ENCODE measurements at places on chromosomes 16 and 17. TPM values are rescaled to one million over a fixed set of nuclear protein-coding genes. Genes with fewer than 3 reads are reported as not detected.
A peak's percentile ranks its signal among the peaks of the same experiment; 100 is the strongest.

DNA sequence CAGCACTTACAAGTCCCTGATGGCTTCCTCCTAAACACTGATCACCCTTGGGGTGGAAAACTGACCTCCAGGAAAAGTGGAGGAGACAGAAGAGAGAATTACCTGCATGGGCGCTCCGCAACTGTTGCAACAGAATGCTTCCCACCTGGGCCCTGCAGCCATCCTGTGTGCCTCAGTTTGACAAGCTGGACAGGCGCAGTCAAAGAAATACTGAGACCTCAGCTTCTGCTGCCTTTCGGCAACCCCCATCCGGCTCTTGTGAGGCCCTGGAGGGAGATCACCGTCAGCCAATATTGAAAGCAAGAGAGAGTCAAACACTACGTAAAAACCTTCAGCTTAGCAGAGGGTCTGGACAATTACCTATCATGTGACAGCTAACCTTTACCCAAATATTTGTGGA is 24.8 kb downstream of the SERPINF1 start:
- H3K4me1 ChIP-seq = peaks cover 3% of the 10 kb centered on the region
- no peaks in the 10 kb centered on the region for H3K27me3 ChIP-seq
- H3K4me3 ChIP-seq = no peak overlapping the region
- DNase-seq = no peak

DNA sequence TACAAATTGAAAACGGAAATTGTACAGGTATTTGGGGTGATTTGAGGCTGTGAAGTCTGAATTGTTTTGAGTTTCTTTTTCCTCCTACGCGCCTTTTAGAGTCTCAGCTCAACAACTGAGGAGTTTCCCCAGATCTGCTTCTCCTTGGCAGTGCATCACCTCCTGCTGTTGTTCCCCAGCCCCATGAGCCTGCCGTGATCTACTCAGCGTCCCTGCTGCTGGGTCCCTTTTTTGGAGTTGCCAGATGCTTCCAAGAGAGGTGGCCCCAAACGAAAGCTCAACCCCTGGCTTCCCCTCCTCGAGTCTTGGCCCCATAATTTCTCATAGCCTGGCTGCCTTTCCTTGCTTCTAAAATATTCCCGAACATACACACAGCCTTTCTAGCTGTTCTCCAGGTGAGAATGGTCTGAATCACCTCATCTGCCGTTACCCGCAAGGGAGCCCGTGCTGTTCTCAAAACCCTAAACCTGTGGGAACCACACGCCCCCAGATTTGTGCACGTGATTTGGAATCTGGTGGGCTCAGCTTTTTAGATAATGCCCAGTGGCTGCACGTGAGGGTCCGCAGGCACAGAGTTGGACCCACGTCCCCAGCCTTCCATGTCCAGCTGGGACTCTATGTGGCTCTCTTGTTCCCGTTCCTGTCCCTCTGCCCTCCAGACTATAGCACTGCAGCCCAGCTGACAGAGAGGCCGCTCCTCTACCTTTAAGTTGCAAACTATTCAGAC is 179.1 kb upstream of the CHMP6 start:
- no peak for DNase-seq
- no peaks in the 10 kb centered on the region for H3K4me1 ChIP-seq
- no peaks in the 10 kb centered on the region for H3K27me3 ChIP-seq

GRCh38 chr17:35089586-35090296 is 26.2 kb upstream of the RFFL start:
- peaks cover 3% of the 10 kb centered on the region for H3K27me3 ChIP-seq
- peak overlapping the region; percentile 74 for H3K27ac ChIP-seq
- no peak for DNase-seq

- peaks cover 2% of the 10 kb centered on the region for H3K27me3 ChIP-seq
- H3K4me3 ChIP-seq = peak overlapping the region; percentile 15
- no peak for DNase-seq
- no peaks in the 10 kb centered on the region for H3K36me3 ChIP-seq
Observed at GRCh38 chr17:10126616-10127501, 71.5 kb downstream of the GAS7 start.

GRCh38 chr16:3101841-3102470 is 2.9 kb upstream of the ZSCAN10 start:
- H3K4me1 ChIP-seq = peaks cover 55% of the 10 kb centered on the region
- no peak for DNase-seq
- H3K27ac ChIP-seq = peak overlapping the region; percentile 85
- H3K4me3 ChIP-seq = peak overlapping the region; percentile 70

DNA sequence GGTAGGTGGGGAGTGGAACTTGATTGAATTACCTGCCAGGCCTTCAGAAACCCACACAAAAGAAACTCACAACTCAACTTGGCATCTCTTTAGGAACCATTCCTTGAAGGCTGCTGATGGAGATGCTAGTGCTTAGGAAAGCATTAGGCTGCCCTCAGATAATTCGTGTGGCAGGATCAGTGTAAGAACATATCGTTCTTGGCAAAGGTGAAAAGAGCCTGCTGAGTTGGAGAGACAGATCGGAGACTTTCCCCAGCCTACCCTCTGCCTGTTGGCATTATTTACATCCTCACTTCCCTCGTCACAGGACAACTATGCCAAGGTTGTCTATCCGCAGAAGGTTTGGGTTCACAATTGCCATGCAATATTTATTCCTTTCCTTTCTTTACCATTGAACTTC is 120.0 kb upstream of the HS3ST3A1 start:
- H3K27ac ChIP-seq = no peak overlapping the region
- H3K4me3 ChIP-seq = no peak overlapping the region
- H3K36me3 ChIP-seq = no peaks in the 10 kb centered on the region

GRCh38 chr16:53433930-53434376 is 318 bp upstream of the RBL2 start:
- H3K4me3 ChIP-seq = peak overlapping the region; percentile 78
- peaks cover 21% of the 10 kb centered on the region for H3K4me1 ChIP-seq
- H3K27me3 ChIP-seq = peaks cover 2% of the 10 kb centered on the region
- DNase-seq = no peak
- peak overlapping the region; percentile 73 for H3K27ac ChIP-seq

GRCh38 chr16:51035711-51036110 is 115.4 kb downstream of the SALL1 start:
- H3K27me3 ChIP-seq = no peaks in the 10 kb centered on the region
- DNase-seq = no peak
- no peak overlapping the region for H3K27ac ChIP-seq
- peaks cover 9% of the 10 kb centered on the region for H3K4me1 ChIP-seq
- H3K4me3 ChIP-seq = no peak overlapping the region

DNA sequence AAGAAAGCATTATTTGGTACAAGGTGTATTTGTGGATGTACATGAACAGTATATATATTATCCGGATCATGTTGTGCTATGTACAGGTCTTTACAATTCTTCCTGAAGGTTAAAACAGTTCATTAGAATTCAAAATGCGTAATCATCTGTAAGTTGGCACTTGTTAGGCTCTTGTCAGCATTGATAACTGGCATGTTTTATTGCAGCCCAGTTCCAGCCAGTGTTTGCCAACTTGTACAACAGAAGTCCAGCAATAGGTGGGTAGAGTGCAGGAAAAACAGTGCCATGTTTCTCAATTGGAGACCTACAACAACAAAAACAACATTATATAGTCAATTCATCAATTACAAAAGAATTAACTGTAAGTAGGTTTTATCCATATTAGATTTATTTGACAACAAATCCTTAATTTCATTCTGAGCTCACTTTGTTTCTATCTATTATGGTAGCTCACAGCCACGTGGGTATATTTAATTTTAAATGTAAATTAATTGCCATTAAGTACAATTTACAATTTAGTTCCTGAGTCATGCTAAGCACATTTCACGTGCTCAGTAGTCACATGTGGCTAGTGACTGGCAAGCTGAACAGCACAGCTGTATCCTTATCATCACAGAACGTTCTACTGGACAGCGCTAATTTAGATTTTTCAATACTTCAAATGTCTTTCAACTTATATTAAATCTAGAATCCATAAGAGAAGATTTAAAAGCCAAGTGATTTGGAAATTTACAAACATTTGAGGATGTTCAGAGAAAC is 8.6 kb upstream of the ANKFY1 start:
- H3K27me3 ChIP-seq = no peaks in the 10 kb centered on the region
- no peak overlapping the region for H3K27ac ChIP-seq
- peaks cover 18% of the 10 kb centered on the region for H3K36me3 ChIP-seq
- no peak overlapping the region for H3K4me3 ChIP-seq
- no peaks in the 10 kb centered on the region for H3K4me1 ChIP-seq

The ITGAX gene
- total RNA-seq = not detected

- no peaks in the 10 kb centered on the region for H3K36me3 ChIP-seq
- DNase-seq = no peak
- no peaks in the 10 kb centered on the region for H3K27me3 ChIP-seq
- no peak overlapping the region for H3K4me3 ChIP-seq
- H3K27ac ChIP-seq = no peak overlapping the region
Observed at GRCh38 chr17:64455993-64456885, 7.3 kb downstream of the MILR1 start.

The SMIM22 gene
- not detected for total RNA-seq

- no peak overlapping the region for H3K4me3 ChIP-seq
- no peak for DNase-seq
- no peaks in the 10 kb centered on the region for H3K27me3 ChIP-seq
- H3K27ac ChIP-seq = peak overlapping the region; percentile 87
Observed at GRCh38 chr16:69830534-69831211, 68.5 kb downstream of the WWP2 start.

DNA sequence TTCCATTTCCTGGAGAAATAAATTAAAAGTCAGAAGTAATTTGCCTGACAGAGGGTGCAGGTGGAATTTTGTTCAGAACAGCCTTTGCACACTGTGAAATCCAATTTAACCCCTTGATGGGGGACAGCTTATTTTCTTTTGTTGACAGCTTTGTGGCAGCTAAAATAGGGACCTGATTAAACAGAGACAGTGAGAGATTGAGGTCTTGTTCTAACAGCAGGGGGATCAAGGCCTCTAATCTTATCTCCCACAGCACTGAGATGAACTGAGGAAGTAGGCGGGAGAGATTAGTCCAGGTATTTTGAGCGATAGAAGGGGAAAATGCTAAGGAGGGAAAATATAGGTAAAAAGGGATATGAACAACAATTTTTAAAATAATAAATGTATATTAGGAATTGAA is 1491.4 kb upstream of the GOT2 start:
- H3K36me3 ChIP-seq = no peaks in the 10 kb centered on the region
- H3K4me3 ChIP-seq = no peak overlapping the region
- H3K27me3 ChIP-seq = no peaks in the 10 kb centered on the region
- H3K4me1 ChIP-seq = no peaks in the 10 kb centered on the region
- DNase-seq = no peak
- peak overlapping the region; percentile 1 for H3K27ac ChIP-seq

DNA sequence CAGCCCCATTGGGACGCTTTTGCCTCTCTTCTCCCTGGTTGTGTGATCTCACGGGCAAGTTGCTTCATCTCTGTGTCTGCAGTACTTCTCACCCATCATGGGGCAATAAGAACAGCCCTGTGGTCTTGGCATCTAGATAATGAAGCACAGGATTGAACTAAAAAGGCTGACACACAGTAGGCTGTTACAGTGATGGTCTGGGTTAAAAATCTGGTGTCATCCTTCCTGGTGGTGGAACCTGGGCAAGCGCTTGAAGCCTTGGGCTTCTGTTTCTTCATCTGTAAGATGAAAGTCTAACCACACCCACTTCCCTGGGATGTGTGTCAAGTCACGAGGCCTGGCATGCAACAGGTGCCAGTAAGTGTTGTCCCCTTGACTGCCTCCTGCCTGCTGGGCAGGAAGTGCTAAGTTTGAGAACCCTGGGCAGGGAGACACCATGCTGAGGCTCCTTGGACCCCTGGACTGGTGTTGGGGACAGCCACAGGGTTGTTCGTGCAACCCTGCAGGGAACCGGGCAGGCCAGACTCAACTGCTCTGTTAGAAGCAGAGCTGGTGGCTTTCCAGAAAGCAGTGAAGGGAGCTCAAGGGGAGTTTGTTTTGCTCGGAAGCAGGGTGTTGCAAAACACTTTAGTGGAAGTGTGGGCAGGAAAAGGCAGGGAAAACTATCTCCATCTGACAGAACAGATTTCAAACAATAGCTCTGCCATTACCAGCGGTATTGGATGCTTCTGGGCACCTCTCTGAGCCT is 5.9 kb upstream of the MAP2K3 start:
- DNase-seq = no peak
- H3K36me3 ChIP-seq = no peaks in the 10 kb centered on the region
- peaks cover 48% of the 10 kb centered on the region for H3K27me3 ChIP-seq
- H3K4me3 ChIP-seq = peak overlapping the region; percentile 26
- H3K27ac ChIP-seq = no peak overlapping the region

The TMEM114 gene
- total RNA-seq = not detected

DNA sequence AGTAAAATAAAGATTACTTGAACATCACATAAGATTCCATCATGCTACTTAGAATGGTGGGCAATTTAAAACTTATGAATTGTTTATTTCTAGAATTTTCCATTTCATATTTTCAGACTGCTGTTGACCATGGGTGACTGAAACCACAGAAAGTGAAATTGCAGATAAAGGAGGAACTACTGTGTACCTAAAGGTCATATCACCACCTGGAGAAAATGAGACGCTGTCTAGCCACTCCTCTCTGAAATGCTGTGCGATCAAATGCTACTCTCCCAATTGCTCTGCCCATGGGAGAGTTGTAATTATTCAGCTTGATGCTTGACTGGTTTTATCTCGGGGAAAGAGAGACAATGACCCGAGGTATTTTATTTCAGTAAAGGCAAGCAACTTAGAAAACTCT is 128.9 kb upstream of the ERCC4 start:
- H3K27ac ChIP-seq = no peak overlapping the region
- no peaks in the 10 kb centered on the region for H3K36me3 ChIP-seq
- DNase-seq = no peak

The DPEP3 gene
- total RNA-seq = not detected

- peak overlapping the region; percentile 46 for H3K27ac ChIP-seq
- no peak overlapping the region for H3K4me3 ChIP-seq
- no peaks in the 10 kb centered on the region for H3K27me3 ChIP-seq
- H3K4me1 ChIP-seq = peaks cover 13% of the 10 kb centered on the region
- no peak for DNase-seq
Observed at GRCh38 chr16:17339764-17340541, 130.8 kb downstream of the XYLT1 start.

- H3K27me3 ChIP-seq = peaks cover 19% of the 10 kb centered on the region
- no peaks in the 10 kb centered on the region for H3K36me3 ChIP-seq
- no peaks in the 10 kb centered on the region for H3K4me1 ChIP-seq
Observed at GRCh38 chr17:73941919-73942530, 261.5 kb upstream of the RPL38 start.

- H3K4me1 ChIP-seq = peaks cover 49% of the 10 kb centered on the region
- H3K27me3 ChIP-seq = peaks cover 41% of the 10 kb centered on the region
- peak overlapping the region; percentile 68 for H3K4me3 ChIP-seq
- H3K27ac ChIP-seq = peak overlapping the region; percentile 19
- no peak for DNase-seq
- H3K36me3 ChIP-seq = no peaks in the 10 kb centered on the region
Observed at GRCh38 chr17:76534831-76535732, 2.4 kb downstream of the CYGB start.

The OR4D2 gene
- not detected for total RNA-seq

Measured in neural crest cell (in vitro differentiated cells).